EL (cell line): ENCODE measurements at places on chromosomes 2 and 18.

GRCh38 chr2:66317268-66317890, 117.5 kb upstream of the MEIS1 start:
- no peak for DNase-seq

DNA sequence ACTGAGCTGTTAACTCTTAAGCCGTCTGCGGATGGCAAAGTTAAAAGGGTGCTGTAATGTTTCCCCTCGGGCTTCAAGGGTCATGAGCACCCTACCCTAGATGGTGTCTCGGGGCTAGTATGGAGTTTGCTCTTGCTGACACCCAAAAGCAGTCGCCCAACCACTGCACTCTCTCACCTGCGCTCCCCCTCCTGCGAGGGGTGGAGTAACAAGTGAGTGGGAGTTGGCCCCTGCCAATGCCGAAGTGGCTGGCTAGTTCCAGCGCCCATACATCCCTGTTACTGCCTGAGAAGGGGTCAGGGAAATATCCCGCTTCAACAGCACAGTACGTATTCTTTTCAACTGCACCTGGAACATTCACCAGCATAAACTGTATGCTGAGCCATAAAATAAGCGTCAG, 47.5 kb downstream of the FAM117B start:
- no peak for DNase-seq

DNA sequence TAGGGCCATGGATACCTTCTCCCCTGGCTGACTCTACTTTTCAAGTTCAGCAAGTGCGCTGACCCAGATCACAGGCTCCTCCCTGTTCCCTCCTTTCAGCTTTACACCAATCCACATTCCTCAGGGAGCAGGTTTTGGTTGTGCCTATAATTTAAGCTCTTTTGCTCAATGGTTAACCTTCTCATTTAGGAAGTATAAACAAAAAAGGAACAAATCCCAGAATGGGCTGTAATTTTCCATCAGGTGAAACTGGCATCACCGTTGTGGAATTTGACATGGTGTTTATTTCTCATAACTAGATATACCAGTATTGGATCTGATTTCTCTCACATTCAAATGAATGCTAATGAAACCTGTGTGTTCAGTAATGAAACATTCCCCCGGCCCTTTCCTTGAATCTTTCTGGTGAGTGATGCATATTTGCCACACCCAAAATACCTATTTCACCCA, 13.6 kb downstream of the STRN start:
- DNase-seq, result no peak

- DNase-seq, result no peak
Measured at GRCh38 chr2:210009896-210010295, 7.5 kb downstream of the RPE start.

DNA sequence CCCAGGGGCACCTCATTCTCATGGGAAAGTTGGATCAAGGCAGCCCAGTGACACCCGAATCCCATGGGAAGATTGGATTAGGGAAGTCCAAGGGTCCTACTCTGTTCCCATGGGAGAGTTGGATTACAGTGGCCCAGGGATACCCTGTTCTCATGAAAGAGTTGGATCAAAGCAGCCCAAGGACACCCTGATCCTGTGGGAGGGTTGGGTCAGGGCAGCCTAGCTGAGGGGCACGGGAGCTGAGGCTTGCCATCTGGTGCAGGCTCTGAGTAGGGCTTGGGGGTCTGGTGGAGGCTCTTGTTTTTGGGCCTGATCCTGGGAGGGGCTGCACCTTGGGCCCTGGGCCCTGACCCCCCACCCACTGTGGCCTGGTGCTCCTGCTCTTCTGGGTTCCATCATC, 87.1 kb downstream of the ACKR3 start:
- DNase-seq, result no peak

DNA sequence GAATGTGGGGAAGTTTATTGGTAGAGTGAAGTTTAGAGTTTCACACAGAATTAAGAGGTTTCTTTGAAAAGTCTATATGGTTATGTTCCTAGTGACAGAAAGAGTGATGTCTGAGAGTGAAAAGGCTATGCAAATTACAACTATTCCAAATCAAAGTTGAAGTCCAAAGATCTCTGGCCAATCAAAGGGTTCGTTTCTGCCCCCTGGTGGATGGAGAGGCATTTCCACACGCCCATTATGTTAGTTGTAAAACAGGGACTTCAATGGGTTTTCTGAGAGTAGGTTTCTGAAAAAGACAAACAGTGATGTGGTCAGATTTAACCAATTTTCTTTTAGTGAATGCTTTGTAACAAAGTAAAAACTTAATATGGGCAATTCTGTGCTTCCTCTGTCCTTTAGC, 441.5 kb upstream of the POU3F3 start:
- DNase-seq, result no peak

DNA sequence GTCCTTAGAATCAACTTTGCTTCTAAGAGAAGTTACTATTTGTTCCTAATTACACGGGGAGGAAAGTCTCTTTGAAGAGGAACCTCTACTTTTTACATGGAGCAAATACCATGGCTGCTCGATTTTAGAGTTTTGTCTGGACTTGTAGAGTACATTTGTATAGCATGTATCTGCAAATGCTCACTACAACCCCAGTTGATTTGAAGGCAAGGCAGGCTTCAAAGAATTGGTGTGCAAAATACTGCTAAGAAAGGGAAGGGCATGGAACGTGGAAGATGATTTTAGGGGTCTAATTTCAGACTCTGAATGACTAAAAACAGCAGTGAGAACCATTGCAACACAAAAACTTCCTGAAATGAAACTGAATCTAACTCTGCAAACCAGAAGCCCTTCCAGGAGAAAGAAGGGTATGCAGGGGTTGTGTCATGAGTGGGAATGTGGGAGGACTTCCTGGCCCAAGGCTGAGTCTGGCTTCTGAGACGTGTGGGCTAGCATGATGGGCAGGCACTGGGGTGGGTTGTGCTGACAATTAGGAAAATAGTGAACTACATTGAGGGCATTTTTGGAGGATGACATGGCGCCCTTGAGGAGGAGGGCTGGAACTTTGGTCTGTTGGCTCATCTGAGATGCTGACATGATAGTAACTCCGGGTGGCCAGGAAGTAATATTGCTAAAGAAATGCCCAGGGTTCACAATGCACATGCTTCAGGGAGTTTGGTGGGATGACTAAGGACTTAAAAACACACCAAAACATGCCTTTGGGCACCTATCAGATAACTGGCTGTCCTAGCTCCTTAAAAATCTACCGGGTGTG, 18.9 kb upstream of the IL1R2 start:
- DNase-seq, result peak; percentile 98

DNA sequence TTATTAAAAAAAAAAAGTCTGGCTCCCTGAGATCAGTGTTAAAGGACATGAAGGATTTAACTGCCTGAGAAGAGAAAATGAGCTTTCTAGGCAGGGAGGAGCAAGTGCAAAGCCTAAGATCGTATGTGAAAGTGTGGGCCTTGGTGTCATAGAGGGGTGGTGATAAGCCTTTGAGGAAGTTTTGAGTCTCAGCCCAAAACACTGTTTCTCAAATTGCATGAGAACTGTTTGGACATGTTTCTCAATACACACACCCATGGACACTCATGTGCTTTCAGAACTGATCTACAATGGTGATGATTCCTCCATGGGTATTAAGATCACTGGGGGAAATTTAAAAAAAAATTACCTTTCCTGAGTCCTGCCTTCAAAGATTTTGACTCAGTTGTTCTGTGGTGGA, 336.7 kb upstream of the RND3 start:
- no peak for DNase-seq

GRCh38 chr2:162258169-162258568, 14.9 kb upstream of the FAP start:
- DNase-seq, result no peak

DNA sequence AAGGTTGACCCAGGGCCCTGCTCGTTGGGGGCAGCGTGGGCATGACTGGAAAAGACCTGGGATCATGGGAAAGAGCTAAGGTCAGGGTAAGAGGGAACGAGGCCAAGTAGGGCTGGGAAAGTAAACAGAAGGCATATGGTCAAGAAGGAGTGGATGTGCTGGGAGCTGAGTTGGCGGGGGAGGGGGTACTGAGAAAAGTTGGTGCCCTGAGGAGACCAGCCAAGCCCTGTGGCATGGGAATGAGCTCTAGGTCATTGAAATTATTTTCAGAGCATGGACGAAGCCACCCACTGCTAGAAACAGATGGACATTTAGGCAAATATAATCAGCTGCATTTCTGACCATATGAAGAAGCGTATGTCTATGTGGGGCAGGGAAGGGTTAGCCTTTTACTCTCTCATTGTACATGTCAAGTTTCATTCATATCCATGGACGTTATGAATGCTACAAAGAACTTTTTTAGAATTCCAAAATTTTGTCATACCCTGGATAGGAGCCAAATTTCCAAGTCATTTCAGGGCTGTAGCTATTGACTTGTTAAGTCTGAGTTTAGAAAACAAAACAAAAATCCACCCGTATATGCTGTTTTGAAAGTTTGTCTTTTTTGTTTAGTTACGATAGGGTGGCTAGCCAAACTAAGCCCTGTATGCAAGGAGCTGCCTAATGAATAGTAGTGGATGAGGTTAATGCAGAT, 19.1 kb downstream of the MAPRE2 start:
- DNase-seq, result no peak

DNA sequence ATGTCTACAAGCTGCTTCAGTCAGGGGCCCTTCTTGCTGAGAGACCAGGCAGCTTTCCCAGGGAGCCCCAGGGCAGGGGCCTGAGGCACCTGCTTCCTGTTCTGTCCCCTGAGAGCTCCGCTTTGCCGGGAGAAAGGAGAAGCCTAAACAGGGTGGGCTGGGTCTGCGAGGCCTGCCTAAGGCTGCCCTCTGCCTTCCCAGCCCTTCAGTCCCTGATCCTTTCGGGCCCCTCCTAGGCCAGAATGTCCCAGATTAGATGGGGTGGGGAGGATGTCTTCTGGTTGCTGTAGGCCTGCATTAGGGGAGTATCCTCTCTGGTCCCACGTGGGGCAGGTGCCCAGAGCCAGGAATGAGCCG, 72.4 kb downstream of the TGOLN2 start:
- no peak for DNase-seq

GRCh38 chr2:123771928-123772632, 253.0 kb upstream of the CNTNAP5 start:
- no peak for DNase-seq

GRCh38 chr2:172380436-172381274, 46.7 kb upstream of the ITGA6 start:
- no peak for DNase-seq

GRCh38 chr18:69557282-69557681, 156.6 kb downstream of the DOK6 start:
- no peak for DNase-seq

DNA sequence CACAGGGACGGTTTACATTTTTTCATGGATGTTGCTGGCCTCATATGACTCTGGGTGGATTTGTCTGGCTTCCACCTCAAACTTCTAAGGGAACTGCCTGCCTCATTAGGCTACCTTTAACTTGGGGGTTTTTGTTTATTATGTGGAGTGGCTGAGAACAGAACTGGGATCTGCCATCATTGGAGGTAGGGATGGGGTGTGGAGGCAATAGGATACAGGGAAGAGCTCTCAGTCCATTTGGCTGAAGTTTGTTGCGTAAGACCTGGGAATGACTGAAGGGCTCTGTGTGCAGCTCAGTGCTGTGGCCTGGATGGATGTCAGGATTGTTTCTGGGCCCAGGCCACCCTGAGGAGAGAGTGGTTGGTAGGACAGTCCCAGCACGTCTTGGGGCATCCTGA, 31.2 kb downstream of the ASB1 start:
- no peak for DNase-seq

GRCh38 chr2:221533299-221533698, 38.8 kb downstream of the EPHA4 start:
- DNase-seq, result no peak

GRCh38 chr2:45839508-45840251, 188.2 kb downstream of the PRKCE start:
- DNase-seq, result peak; percentile 56

DNA sequence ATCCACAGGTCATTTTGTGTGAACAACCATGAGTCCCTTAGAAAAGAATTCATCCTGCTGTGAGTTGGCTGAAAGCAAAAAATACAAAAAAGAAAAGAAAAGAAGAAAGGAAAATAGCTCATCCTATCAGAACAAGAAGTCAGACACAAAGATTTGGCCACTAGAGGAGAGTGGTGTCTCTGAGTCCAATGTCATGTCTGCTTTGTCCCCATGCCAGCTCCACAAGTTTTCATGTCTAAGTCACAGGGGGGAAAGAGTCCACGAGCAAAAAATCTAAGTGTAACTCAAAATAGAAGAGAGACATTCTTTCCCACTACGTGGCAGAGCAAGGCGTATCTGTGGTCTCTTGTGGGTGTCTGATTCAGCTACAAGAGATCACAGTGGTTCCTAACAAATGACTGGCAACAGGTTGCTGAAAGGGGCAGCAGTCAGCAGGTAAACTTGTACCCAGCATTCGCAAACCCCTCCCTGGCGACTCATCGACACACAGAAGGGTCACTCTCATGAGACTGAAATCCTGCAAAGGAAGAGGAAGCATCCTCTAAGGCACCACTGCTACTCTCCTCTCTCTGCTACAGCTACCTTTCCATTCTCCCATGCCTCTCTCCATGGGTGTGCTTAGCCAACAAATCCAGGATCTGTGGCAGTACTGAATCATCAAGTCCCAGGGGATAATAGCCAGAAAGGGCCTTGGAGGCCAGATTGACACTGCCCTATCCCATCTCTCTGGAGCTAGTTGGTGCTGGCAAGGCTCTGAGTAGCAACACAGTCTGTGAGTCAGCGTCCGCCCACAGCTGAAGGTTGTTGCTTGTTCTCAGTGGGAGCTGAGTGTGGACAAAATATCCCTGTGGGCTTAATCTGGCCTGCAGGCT, 123.0 kb upstream of the SLC39A10 start:
- peak; percentile 94 for DNase-seq

- no peak for DNase-seq
Measured at GRCh38 chr2:1976728-1977416, 232.6 kb upstream of the PXDN start.

- DNase-seq, result peak; percentile 26
Measured at GRCh38 chr2:28997237-28997846, 16.2 kb downstream of the TOGARAM2 start.

- DNase-seq, result no peak
Measured at GRCh38 chr18:58813105-58813504, 51.6 kb upstream of the ZNF532 start.

- no peak for DNase-seq
Measured at GRCh38 chr18:59096098-59096789, 43.4 kb upstream of the SEC11C start.

- DNase-seq, result no peak
Measured at GRCh38 chr2:68764806-68765311, 30.2 kb downstream of the ARHGAP25 start.

GRCh38 chr18:61946449-61946848, 53.6 kb upstream of the RNF152 start:
- DNase-seq, result no peak

- no peak for DNase-seq
Measured at GRCh38 chr18:58168221-58168620, 124.2 kb downstream of the NEDD4L start.
